ENCODE measurements at places on chromosomes 7 and 10.

DNA sequence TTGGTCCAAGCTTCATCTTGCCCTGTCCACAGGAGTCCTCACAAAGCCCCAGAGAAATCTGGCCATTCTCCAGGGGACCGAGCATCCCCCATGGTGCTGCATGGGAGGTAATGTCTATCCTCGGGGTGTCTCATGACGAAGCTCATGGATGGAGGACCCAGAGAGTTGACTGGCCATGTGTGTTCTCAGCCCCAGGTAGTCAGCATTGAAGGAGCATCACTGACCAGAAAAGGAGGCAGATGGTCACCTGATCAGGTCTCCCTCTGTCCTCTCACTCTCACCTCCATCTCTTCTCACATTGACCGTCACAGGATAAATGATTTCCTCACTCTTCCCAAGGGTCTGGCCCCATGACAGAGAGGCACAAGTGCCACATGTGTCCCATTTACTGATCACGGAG lies 33.4 kb upstream of the GDF10 start:
- DNase-seq, result no peak

- no peak for DNase-seq
Measured at GRCh38 chr7:100155553-100156317, 2.8 kb downstream of the TRAPPC14 start.

GRCh38 chr7:63899691-63900393 lies 98.8 kb upstream of the ZNF722 start:
- DNase-seq, result peak; percentile 64

GRCh38 chr10:111739125-111739873 lies 444.3 kb downstream of the GPAM start:
- no peak for DNase-seq

- no peak for DNase-seq
Measured at GRCh38 chr7:90173127-90173844, 19.0 kb downstream of the STEAP1 start.

DNA sequence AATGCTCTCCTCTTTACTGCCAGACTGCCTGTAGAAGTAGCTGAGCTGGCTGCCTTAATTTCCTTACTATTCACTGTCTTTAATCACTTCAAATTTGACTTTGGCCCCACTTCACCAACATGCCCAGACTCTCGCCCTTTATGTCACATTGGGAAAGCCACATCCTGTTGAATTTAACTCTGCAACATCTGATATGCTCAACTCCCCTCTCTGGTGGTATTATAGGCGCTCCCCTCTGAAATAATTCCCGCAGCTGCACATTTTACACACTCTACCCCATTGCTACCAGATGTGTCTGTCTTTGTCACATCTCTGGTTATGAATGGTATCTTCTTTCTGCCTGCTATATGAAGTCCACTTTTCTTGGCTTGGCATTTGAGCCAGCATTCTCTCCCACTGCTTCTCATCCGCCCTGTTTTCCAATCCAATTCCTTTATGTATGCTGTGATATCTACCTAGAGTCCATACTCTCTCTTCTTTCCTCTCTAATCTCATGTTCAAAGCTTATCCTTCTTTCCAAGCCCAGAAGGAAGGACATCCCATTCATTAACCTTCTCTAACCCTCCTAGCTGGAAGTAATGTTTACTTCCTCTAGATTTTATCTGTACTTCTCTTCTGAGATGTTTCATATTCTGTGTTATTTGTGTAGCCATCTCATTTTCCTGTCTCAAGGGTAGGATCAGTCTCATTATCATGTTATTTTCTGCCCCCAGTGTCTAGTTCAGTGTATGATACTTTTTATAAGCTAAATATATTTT lies 134.5 kb downstream of the ST7 start:
- no peak for DNase-seq

DNA sequence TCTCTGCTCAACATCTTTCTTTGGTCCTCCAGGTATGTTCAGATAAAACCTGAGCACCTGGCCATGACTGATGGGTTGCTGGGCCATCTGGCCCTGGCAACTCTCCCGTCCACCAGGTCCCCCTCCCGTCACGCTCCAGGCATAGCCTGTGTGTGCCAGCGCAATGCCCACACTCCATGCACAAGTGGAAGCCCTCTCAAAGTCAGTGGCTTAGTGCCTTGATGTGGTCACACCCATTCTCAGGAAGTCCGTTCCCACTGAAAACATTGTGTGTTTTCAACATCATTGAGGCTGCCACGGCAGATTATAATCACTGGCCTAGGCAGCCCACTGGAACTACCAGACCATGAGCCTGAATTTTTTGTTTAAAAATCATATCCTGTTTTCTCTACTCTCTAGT lies 170.6 kb upstream of the LANCL2 start:
- DNase-seq, result no peak

DNA sequence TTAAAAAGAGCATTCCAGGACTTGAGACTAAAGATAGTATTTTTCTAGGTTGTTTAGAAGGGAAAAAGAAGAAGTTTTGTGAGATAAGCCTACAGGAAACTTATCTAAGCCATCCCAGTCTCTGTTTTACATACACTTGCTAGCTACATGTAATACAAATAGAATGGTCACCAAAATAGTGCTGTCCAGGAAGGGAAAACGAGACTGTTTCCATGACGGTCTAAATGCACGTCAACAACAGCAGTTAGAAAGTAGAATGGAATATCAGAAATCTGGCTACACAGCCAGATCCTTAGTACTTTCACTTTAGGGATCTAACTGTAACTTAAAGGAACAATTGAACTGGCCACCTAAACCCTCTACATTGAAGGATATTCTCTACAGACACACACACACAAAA lies 117.6 kb downstream of the TSPAN12 start:
- DNase-seq, result no peak

Data from CD4-positive, alpha-beta T cell treated with Interleukin-4 for 4 hours (primary cell).